ENCODE measurements at places on chromosomes 13 and 19.

- DNase-seq: no peak
Observed at GRCh38 chr19:50536662-50537305, 23.1 kb upstream of the ASPDH start.

GRCh38 chr13:71378961-71379905 is 487.8 kb downstream of the DACH1 start:
- peak; percentile 61 for DNase-seq

DNA sequence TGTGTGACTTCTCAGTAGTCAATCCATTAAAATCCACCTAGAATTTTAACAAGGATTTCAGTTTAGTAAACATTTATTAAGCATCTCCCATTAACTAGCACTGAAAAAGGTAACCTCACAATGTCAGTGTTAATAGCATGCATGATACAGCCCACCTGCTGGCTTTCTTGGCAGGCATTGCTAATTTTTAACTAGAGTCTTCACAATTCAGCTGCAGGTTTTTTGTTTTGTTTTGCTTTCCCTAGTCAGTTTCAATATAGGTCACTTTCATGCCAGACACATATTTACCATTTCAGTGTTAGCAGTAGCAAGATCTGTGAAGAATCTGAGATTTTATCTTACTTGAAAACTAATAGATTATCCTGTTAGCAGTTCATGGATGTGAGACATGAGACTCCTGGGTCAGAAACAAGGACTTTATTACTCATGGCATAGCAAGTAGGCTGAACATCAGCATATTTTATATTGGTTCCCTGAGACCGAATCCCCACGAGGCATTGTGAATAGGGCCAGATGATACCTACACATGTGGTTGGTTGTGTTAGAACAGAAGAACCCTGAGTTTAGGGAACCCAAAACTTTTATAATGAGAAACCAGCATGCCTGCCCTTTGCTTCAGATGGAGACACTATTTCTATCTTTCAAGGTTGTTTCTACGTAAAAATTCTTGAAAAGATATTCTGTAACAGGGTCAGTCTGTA is 198.0 kb upstream of the HTR2A start:
- DNase-seq: no peak

GRCh38 chr13:93450761-93451160 is 224.2 kb downstream of the GPC6 start:
- no peak for DNase-seq

DNA sequence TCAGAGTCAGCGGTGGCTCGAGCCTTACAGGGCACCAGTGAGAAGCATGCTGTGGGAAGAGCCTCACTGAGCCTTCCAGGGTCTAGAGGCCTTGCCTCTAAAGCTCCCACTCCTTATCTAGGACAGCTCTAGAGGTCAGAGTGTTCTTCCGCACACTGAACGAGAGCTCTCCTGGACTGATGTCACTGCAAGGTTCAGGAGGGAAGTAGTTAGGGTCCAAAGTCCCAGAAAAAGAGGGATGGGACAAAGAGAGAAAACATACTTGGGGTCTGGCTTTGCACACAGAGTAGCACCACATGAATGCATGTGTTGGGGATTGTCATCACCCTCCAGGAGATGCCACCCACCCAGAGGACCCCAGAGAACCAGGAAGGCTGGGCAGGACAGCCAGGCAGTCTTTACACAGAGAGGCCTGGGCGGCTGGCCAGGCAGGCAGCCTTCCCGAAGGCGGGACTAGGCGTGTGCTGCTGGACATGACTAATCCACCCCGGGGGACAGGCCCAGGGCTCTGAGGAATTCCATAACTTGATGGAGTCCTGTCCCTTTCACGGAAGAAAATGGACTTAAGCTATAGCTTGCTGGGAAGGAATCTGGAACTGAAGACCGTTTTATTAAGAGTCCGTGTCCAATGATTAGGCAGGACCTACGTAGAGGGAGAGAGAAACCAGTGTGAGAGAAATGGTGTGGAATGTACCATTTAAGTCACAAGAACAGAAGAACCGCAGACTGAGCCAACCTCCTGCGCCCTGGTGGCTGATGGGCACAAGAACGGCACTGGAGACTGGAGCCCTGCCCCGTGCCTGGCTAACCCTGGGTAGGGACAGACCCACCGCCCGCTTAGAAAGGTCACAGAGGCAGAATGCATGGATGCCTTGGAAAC is 16.6 kb upstream of the EPHX3 start:
- DNase-seq: peak; percentile 76

DNA sequence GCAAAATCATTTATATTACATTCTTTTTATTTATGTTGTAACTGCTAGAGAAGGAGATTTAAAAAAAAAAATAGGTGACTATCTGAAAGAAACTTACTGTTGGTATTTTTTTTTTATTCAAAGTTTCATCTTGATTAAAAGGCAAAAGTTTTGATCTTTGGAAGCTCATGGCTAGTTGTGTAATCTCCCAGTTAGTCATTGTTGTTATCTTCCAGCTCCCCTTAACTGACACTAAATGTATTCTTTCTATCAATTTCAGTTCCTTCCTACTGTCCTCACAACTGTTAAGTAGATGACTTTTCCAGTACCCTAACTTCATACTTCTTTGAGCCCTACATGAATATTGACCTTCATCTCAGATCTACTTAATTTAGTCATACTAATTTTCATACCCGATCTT is 71.1 kb downstream of the PIBF1 start:
- DNase-seq: peak; percentile 62

DNA sequence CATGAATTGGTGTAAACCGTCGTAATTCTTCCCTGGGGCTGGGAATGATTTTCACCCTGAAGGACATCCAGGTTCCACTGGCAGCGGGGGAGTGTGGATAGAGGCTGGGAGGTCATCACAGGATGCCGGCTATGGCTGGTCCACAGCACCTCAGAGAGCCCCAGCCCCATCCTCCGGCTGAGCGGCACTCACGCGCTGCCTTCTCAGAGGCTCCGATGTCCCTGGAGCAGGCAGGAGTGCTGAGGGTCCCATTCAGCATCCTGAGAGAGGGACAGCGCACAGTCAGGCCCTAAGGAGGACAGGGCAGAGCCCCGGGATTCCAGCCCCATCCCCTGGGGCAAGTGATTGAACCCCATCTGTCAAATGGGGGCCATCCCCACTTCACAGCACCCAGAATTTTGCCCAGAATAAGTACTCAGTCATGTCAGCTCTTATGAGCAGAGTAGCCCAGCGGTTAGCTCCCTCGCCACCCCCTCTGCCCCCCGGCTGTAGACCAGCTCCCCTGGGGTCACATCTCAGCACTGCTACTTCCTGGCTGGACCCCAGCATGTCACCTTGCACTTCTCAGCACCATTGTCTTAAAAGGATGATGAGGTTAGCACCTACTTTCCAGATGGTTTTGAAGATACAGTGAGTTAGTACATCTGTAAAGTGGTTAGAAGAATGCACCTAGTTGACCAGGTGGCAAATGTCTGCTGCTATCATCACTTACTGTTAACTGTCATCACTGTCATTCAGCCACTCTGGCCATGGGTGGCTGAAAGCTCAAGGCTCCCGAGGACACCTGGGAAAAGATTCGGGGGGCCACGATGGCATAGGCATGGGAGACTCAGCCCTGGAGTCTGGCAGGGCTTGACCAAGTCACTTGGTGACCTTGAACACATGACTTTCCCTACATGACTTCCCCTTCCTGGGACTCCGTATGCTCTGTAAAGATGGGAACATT is 11.9 kb downstream of the GRAMD1A start:
- DNase-seq: no peak

- DNase-seq: peak; percentile 73
Observed at GRCh38 chr19:12543855-12544254, 7.4 kb downstream of the ZNF564 start.

- peak; percentile 63 for DNase-seq
Observed at GRCh38 chr19:18419195-18419698, at the start of gene SSBP4. SSBP4 (plus strand) TSS chr19:18419398; CDS start chr19:18419649, 251 bp downstream.

GRCh38 chr19:2337329-2337707 is 8.8 kb downstream of the SPPL2B start:
- peak; percentile 84 for DNase-seq

DNA sequence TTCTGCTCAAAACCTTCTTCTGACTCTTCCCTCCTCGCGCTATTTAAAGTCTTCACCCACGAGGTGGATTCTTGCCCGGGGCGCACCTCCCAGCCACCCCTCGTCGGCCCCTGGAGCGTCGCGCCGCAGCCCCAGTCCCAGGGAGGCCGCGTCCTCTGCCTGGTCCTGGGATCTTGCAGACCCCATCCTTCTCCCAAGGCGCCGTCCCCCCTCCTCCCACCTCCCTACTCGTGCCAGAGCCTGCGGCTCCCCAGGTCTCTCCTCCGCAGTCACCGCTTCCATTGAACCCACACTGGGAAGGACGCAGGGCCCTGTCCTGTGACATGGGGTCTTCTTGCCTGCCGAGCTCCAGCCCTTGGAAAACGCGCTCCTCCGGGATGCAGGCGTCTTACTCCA is 486 bp downstream of the ZNF808 start:
- DNase-seq: peak; percentile 1

DNA sequence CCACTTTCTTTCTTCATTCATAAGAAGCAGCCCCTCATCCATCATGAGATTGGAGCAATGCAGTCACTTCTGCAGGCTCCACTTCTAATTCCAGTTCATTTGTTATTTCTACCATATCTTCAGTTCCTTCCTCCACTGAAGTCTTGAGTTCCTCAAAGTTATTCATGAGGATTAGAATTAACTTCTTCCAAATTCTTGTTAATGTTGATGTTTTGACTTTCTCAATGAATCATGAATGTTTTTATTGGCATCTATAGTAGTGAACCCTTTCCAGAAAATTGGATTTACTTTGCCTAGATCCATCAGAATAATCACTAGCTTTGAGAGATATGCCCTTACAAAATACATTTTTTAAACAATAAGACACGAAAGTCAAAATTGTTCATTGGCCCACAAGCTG is 2567.7 kb upstream of the PCDH20 start:
- no peak for DNase-seq

DNA sequence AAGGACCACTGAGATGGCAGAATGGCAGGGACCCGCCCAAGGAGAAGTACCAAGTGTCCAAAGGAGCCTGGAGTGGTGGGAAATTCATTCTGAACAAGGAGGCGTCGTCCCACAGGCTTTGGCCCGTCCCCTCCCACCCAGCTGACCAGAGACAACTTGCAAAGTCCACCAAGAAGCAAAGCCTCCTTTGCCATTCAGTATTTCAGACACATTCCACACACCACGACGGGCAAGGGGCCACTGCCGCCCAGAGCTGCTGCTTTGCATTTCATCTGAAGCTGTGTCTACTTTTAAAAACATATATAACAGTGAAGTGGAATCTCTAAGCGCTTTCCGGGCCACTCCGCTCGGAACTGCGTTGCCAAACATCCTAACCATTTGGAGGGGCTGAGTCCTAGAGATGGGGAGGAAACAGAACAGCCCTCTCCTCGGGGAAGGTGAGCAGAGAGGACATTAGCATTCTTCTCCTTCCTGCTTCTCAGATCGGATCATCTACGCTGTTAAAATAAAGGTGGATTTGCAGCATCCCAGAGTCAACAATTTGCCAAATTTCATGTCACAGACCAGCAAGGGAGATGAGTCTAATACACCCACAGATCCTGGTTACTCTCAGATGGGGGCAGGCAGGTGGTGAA is 89.0 kb upstream of the ZNF507 start:
- DNase-seq: no peak

GRCh38 chr13:109858319-109858718 is 71.9 kb upstream of the IRS2 start:
- no peak for DNase-seq

DNA sequence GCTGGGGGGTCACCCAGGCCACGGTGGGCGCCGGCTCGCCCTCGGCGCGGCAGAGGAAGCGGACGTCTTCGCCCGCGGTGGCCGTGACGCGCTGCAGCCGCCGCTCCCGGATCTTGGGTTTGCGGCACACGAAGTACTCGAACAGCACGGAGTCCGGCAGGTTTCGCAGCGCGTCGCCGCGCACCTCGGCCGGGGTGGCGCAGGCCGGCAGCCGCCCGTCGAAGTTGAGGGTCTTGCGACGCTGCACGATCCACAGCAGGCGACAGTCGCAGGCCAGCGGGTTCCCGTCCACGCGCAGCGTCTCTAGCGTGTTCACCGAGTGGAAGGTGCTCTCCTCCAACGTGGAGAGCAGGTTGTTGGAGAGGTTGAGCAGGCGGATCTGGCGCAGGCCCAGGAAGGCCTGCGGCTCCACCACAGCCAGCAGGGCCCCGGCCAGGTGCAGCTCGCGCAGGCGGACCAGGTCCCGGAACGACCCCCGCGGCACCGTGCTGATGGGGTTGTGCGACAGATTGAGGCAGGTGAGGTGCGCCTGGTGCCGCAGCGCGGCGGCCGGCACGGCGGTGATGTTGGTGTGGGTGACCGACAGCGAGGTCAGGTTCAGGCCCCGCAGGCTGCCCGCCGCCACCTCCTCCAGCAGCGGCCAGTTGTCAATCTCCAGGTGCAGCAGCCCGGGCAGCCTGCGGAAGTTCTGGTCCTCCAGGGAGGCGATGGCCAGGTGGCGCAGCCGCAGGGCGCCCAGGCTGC is 8.6 kb upstream of the PEAK3 start:
- no peak for DNase-seq

- DNase-seq: no peak
Observed at GRCh38 chr19:313988-314815, 23.0 kb upstream of the PLPP2 start.

DNA sequence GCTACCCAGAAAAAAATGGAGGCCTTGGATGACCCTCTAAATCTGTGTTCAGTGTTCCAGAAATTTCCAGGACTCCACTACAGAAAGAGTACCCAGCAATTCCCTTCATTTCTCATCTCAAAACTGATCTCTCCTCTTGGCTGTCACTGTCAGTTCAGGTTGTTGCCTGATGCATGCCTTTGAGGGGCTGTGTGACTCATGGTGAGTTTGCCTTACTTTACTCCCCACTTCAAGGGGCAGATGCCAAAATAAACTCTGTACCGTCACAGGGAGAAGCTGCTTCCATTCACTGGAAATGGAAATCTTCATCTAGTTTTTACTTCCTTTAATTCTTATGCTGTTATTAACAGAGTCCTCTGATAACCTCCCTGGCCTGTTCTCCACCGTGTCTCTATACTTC is 1075.0 kb downstream of the DIAPH3 start:
- DNase-seq: no peak

DNA sequence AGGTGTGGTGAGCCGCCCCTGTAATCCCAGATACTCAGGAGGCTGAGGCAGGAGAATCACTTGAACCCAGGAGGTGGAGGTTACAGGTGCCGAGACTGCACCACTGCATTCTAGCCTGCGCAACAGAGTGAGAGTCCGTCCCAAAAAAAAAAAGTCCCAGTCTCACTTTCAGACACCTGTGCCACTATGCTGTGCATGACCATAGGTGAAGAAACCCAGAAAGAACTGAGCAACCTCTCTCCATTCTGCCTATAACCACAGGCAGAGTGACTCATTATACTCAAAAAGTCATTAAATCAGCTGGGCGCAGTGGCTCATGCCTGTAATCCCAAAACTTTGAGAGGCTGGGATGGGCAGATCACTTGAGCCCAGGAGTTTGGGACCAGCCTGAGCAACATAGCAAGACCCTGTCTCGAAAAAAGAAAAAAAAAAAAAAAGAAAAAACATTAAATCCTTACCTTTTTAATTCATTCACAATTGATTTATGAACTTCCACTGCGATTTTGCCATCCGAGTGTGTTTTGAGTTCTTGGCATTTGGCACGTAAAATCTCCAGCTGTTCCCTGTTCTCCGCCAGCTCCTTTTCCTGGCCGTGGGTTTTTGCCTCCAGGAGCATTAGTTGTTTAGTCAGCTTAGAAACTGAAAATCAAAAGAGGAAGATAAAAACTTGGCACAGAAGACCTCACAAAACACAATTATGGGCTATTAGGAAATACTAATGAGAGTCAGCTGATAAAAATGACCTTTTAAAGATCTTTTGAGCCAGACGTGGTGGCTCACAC is 45.5 kb upstream of the SLC7A9 start:
- no peak for DNase-seq

Data from amniotic epithelial cell (primary cell).